ENCODE measurements at places on chromosomes 5 and 9.

- no peak for DNase-seq
Measured at GRCh38 chr5:172775326-172776234, 4.6 kb upstream of the DUSP1 start.

DNA sequence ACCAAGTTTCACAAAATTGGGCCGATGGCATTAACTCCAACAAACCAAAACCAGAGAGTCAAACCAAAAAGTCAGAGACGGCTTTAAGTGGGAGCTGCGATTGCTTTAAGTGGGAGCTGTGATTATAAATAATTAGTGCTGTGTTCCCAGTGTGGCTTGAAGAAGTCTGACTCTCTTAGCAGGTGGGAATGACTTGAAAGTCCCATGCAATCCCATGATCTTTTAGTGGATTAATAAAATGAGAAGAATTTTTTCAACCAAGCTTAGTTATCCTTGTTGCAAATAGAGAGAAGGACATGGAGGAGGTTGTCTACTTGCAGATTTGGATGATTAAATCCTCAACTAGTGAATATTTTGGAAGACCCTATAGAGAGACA is 68.5 kb downstream of the MYO10 start:
- DNase-seq, result no peak

GRCh38 chr5:38546691-38547146 is 9.7 kb downstream of the LIFR start:
- DNase-seq, result no peak

- DNase-seq, result no peak
Measured at GRCh38 chr5:29197631-29198454, 1995.6 kb upstream of the CDH6 start.

DNA sequence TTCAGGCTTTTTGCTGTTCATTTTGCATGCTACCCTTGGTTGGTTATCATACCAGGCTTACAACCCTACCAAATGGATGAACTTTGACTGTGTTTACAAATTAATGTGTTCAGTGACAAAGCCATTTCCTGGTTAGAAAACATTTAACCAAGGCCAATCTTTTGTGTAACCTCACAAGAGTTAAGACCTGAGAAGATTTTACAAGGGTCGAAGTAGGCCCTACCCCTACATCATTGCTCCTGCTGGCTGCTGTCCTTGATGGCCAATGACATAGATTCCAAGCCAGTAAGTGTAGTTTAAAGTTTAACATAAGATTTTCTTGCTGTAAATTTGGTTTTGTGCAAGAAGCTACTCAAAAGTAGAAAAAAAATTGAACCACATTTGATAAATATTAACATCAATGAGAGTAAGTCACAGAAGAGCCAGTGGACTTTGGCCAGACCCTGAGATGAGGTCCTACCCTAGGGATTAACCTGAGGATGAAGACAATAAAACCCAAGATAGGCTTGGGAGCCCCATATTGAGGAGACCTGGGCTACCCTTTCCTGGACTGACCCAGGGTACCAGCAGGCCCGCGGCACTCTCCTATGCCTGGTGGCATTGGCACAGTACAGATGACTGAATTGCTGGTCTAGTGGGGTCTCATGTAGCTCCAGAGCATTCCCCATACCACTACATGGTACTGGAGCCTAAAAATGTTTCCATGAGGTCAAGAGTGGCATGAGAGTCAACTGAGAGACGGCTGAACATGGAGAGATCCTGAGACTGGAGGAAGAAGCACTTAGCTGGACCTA is 8.3 kb downstream of the C1QTNF3 start:
- DNase-seq, result no peak
